Smooth muscle cell of trachea (primary cell): ENCODE measurements at places on chromosomes 7 and 10. TPM values are rescaled to one million over a fixed set of nuclear protein-coding genes. Genes with fewer than 3 reads are reported as not detected.

CROT gene
- 20.7 and 23.7 TPM in 2 replicates for total RNA-seq

CUL2 gene
- total RNA-seq = 28.9 and 33.9 TPM in 2 replicates

ITGA8 gene
- total RNA-seq = 1.7 and 5.8 TPM in 2 replicates

HECW1 gene
- total RNA-seq = 4.9 and 11.9 TPM in 2 replicates

BMPER gene
- 2.9 and 11.2 TPM in 2 replicates for total RNA-seq

BLNK gene
- total RNA-seq = 0.17 TPM in 1 of 2 replicates, not detected in the other

PRLHR gene
- total RNA-seq = not detected in 2 replicates

GJD4 gene
- not detected in 2 replicates for total RNA-seq
